ENCODE measurements at places on chromosomes 7 and 10. TPM values are rescaled to one million over a fixed set of nuclear protein-coding genes. Genes with fewer than 3 reads are reported as not detected.
A peak's percentile ranks its signal among the peaks of the same experiment; 100 is the strongest.

Gene HMX2
- 0.58 TPM for total RNA-seq

Gene OSBPL3
- total RNA-seq, result 37.2 TPM

Gene OPALIN
- total RNA-seq, result not detected

Gene TRA2A
- 81.6 TPM for total RNA-seq

- DNase-seq, result no peak
Observed at GRCh38 chr10:114362826-114363355, 41.4 kb downstream of the AFAP1L2 start.

DNA sequence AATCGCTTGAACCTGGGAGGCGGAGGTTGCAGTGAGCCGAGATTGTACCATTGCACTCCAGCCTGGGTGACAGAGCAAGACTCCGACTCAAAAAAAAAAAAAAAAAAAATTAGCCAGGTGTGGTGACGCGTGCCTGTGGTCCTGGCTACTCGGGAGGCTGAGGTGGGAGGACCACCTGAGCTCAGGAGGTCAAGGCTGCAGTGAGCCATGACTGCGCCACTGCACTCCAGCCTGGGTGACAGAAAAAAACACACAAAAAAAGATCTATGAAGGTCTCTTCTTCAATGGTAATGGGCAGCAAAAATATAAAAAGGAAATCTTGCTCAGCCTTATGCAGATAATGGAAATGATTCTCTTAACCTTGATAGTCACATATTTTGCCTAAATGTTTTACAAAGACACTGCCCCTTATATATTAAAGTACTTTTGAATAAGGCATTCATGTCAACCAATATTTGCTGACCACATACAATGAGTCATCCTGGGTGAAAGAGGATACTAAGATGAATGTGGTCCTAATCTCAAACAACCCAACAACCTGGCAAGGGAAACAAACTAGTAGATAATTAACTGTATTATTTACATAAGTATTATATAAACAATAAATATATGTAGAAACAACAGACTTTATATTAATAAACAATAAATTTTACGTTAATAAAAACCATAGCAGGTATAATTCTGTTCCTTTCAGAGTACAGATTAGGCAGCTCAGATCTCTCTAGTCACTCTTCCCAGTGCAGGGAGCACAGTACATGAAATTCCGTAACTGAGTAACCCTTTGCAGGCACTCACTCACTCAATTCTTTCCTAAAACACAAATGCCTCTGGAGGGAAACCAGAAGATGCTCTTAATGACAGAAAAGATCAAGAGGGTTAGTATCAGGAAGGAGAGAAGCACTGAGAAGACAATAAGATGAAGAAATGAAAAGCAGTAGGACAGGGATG lies 8.1 kb downstream of the TOMM7 start:
- DNase-seq, result no peak

DNA sequence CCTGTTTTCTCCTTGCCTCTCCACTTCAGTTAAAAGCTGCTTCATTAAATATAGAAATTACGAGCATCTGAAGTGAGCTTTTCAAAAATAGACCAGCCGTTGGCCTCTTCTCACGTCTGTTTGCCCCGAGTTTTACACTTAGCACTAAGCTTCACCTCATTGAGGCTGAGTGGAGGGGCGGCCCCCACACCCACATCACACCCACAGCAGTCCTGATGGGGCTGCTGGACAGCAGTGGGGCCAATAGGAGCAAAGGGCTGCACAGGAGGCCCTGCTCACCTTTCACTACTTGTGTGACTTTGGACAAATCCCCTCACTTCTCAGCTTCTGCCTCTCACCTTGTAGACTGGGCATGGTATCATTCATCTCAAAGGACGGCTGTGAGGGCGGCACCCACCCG lies 677.8 kb downstream of the SDK1 start:
- no peak for DNase-seq

GRCh38 chr10:24901686-24902399 lies 50.6 kb downstream of the PRTFDC1 start:
- DNase-seq, result peak; percentile 72

DNA sequence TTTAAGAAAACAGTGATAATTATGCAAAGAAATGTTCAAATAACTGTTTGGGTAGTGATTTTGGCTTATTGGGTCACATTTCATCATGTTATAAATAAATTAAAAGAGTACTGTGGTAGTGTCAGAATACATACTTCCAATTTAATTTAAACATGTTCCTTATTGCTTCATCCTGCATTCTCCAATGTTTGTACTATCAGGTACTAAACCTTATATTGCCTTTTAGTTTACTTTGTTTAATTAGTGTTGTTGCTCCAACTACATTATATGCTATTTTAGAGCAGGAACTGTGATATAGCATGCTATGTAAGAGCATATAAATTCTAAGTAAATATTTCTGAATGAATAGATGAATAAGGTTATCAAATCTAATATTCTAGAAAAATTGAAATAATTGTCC lies 40.9 kb downstream of the VTI1A start:
- no peak for DNase-seq

- DNase-seq, result no peak
Observed at GRCh38 chr7:45140827-45141226, 16.8 kb upstream of the RAMP3 start.

GRCh38 chr10:108362961-108363360 lies 1198.5 kb upstream of the SORCS1 start:
- DNase-seq, result no peak

DNA sequence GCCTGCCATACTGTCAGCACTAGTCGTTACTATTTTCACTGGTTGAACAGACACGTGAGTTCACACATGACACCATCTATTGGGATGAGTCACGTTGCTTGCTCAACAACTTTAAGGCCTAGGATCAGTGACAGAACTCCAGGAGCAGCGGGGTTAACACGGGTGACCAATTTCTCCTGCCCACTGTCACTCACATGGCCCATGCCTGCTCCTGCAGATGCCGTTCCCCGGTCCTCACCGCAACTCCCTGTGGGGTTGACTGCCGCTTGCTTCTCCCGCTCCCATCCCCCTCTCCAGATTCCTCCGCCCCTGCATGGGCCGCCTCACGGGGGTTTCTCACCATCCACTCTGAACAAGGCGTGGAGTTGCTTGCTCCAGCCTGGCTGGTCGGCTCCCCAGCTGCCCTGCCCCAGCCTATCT lies 128.2 kb downstream of the TAX1BP1 start:
- DNase-seq, result no peak

DNA sequence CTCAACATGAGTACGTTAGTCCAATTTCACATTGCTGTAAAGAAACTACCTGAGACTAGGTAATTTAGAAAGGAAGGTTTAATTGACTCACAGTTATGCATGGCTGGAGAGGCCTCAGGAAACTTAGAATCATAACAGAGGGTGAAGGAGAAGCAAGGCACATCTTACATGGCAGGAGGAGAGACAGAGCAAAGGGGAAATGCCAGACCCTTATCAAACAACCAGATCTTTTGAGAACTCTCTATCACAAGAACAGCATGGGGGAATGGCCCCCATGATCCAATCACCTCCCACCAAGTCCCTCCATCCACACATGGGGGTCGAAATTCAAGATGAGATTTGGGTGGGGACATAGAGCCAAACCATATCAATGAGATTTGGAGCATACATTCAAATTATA lies 34.6 kb upstream of the PDSS1 start:
- no peak for DNase-seq

DNA sequence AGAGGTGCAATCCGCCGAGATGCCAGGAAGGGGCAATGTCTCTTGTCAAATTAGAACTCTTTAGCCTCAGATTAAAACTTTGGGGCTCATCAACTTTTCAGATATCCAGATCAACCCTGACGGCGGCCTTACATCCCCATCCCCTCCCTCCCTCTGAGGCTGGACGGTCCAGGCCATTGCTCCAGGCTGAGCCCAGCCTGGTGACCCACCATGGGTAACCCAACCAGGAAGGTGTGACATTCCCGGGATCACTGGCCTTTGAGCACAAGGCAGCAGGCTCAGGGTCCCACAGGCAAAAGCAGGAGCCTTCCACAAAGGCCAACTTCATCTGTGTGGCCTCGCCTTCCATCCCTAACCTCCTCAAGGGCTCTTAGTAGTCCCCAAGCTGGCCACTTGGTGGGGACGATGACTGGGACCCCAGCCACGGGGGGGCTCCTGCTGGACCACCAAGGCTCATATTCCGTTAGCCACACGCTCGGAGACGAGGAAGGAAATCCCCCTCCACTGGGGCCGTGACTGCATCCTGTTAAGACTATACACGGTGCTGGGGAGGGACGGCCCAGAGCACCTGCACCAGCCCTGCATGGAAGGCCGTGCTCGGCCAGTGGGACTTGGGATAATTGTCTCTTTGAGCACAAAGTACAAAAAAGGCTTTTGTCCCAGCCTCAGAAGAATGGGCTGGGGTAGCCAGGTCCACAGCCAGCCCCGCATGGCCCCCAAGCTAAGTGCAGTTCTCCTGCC lies 62.8 kb downstream of the ZRANB1 start:
- no peak for DNase-seq

DNA sequence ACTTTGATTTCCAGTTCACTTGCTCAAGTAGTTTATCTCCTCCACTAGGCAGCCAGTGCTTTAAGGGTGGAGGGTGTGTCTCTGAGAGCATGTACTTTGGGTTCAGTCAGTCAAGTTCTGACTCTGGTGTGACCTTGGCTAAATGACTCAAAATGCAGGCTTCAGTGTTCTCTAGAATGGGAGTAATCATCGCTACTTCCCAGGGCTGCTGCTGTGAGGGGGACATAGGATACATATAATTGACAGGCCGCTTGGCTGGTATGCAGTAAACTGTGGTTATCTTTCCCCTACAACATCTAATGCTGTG lies 3.5 kb downstream of the PTPRE start:
- no peak for DNase-seq

GRCh38 chr10:110628161-110628560 lies 16.0 kb upstream of the RBM20 start:
- no peak for DNase-seq

DNA sequence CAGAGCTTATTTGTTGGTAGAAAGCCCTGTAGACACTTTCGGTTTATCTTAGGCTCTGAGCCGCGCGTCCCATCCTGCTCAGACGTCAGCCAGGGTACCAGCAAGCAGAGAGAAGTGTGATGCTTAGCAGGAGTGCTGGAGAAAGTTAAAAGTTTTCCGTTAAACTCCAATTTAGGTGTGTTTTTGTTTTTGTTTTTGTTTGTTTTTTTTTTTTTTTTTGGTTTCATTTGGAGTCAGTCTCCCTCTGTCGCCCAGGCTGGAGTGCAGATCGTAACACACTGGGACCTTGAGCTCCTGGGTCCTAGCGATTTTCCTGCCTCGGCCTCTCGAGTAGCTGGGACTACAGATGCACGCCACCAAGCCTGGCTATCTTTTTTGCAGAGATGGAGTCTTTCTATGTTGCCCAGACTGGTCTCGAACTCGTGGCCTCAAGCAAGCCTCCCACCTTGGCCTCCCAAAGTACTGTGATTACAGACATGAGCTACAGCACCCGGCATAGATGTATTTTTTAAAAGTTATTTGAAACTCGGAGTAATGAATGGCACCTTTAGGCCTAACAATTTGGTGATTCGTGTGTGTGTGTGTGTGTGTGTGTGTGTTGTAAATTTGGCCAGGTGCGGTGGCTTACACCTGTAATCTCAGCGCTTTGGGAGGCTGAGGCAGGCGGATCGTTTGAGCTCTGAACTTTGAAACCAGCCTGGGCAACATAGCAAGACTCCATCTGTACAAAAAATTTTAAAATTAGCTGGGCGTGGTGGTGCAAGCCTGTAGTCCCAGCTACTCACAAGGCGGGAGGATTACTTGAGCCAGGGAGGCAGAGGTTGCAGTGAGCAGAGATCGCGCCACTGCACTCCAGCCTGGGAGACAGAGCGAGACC lies 1.3 kb upstream of the HIP1 start:
- no peak for DNase-seq

Data from K562 (cell line).